ENCODE measurements at places on chromosomes 6 and 20. TPM values are rescaled to one million over a fixed set of nuclear protein-coding genes. Genes with fewer than 3 reads are reported as not detected.

Gene SLCO4A1
- 22.6 TPM for total RNA-seq

Gene SIM1
- not detected for total RNA-seq

Gene SAMHD1
- total RNA-seq = 29.9 TPM

Gene FKBP1A
- 237 TPM for total RNA-seq

Gene CD2AP
- 18.1 TPM for total RNA-seq

Gene PLEKHG1
- 11.1 TPM for total RNA-seq

Gene SPTLC3
- total RNA-seq = 0.15 TPM
